Activated B cell treated with CpG ODN at 0.5 μM for 24 hours (primary cell): ENCODE measurements at places on chromosomes 13 and 19. TPM values are rescaled to one million over a fixed set of nuclear protein-coding genes. Genes with fewer than 3 reads are reported as not detected.

DNA sequence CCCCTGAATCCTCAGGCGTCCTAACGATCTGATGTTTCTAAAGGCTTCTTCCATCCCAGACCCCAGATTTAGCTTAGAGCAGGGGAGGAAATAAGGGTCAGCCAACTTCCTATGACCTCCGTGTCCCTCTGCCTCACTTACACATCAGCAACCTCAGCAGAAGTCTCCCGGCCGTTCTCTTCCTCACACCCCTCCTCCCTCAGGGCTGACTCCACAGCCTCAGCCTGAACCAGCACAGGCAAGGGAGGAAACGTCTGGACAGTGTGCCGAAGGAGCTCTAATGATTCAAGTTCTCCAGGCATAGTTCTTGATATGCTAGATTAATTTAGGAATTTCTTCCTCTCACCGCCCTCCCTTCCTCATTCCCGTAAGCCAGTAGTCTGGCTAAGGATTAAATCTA lies 121.4 kb downstream of the NUFIP1 start:
- no peak for DNase-seq

GRCh38 chr13:33721724-33722123 lies 96.2 kb upstream of the RFC3 start:
- no peak for DNase-seq

DNA sequence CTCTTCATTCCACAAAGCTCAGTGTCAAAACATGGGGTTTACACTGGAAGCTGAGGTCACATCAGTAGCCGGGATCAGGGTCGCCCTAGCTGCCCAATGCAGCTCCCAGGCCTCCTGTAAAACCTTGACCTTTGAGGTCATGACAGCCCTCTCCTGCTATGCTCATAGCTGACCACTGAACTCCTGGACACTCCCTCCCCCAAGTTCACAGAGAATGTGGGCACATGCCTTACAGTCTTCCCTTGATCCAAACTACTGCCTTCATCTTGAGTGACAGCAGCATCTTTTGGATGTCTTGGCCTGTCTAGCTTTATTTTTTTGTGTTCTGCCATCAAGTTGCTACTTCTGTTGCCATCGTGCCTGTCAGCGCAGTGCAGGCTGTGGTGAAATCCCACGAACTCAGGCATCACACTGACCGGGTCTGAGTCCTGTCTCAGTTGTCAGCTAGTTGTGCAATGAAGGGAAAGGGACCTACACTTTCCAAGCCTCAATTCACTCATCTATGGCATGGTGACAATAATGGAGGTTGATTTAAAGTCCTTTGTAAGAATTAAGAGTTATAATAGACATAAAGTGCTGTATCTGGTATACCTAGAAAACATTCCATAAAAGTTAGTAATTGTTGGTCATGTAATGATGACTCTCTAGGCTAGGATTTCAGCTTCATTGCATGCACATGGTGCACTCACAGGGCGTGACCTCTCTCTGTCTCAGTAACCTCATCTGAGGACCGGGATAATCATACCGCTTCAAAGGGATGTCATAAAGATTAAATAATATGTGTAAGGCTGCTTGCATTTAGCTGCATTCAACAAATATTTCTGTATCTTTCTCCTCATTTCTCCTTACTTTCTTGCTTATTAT lies 16.4 kb upstream of the ALOX5AP start:
- DNase-seq, result no peak

DNA sequence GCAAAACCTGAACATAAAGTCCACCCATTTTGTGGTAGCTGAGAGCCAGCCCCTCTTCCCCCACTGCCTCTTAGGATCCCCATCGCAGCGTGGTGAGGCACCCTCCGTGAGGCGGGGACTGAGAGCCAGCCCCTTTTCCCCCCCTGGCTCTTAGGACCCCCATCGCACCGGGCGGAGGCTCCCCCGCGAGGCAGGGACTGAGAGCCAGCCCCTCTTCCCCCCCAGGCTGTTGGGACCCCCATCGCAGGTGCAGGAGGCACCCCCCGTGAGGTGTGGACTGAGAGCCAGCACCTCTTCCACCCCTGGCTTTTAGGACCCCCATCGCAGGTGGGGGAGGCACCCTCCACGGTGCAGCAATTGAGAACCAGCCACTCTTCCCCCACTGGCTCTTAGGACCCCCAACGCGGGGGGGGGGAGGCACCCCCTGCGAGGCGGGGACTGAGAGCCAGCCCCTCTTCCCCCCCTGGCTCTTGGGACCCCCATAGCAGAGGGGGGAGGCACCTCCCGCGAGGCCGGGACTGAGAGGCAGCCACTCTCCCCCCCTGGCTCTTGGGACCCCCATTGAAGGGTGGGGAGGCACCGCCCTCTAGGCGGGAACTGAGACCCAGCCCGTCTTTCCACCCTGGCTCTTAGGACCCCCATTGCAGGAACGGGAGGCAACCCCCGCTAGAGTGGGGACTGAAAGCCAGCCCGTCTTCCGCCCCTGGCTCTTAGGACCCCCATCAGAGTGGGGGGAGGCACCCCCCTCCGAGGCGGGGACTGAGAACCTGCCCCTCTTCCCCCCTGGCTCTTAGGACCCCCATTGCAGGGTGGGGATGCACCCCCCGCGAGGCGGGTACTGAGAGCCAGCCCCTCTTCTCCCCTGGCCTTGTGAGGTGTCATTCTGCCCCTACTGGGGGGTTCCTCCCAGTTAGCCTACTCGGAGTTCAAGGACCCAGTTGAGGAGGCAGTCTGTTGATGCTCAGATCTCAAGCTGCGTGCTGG lies 366.4 kb upstream of the SPRY2 start:
- no peak for DNase-seq

DNA sequence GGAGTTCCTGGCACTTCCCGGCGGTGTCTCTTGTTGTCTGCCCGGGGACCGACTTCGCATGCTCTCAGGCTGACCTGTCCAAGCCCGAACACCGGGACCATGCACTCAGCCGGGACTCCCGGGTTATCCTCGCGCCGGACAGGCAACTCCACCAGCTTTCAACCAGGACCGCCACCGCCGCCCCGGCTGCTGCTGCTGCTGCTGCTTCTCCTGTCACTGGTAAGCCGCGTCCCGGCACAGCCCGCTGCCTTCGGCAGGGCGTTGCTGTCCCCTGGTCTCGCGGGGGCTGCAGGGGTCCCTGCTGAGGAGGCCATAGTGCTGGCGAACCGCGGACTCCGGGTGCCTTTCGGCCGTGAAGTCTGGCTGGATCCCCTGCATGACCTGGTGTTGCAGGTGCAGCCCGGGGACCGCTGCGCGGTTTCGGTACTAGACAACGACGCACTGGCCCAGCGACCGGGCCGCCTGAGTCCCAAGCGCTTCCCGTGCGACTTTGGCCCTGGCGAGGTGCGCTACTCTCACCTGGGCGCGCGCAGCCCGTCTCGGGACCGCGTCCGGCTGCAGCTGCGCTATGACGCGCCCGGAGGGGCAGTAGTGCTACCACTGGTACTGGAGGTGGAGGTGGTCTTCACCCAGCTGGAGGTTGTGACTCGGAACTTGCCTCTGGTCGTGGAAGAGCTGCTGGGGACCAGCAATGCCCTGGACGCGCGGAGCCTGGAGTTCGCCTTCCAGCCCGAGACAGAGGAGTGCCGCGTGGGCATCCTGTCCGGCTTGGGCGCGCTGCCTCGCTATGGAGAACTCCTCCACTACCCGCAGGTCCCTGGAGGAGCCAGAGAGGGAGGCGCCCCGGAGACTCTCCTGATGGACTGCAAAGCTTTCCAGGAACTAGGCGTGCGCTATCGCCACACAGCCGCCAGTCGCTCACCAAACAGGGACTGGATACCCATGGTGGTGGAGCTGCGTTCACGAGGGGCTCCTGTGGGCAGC lies 661 bp downstream of the FREM2 start:
- no peak for DNase-seq

- DNase-seq, result peak; percentile 76
These were observed 21.7 kb downstream of the UBE2L5 start for GRCh38 chr13:30443957-30444404.

GRCh38 chr13:78977311-78977710 lies 318.4 kb upstream of the OBI1 start:
- DNase-seq, result no peak

DNA sequence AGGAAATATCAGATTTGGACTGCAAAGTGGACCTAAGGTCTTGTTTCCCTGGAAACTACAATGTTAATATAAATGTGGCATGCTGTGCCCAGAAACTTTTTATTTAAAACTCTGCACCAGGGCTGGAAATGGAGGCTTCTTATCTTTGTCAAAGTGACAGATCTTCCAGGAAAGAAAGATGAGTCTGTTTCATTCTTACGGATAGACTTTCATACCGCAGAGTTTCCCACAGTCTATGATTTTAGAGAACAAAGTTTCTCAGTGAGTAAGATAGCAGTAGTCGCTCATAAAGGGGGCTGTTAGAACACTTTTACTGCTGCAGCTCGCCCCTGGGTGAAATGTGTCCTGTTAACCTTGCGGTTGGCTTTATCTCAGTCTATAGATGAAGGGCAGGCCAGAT lies 6.7 kb downstream of the CLEC11A start:
- DNase-seq, result no peak

GRCh38 chr19:27828829-27829228 lies 1384.1 kb downstream of the UQCRFS1 start:
- no peak for DNase-seq

DNA sequence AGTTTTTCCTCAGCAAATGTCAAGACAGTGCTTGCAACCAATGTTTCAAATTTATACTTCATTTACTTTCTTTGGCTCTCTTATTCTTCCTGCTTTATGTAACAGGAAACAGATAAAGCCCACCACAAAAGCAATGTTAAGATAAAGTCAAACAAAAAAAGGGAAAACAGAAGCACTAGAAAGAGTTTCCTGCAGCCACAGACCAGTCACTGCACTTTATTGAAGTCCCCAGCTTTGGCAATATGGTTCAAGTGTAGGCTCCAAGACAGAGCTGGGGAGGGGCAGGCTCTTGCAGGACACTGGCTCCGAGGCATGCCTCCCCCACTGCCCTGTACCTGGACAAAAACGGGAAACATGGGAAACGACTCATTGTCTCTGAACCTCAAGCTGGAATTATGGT lies 15.3 kb upstream of the CDC16 start:
- no peak for DNase-seq

DNA sequence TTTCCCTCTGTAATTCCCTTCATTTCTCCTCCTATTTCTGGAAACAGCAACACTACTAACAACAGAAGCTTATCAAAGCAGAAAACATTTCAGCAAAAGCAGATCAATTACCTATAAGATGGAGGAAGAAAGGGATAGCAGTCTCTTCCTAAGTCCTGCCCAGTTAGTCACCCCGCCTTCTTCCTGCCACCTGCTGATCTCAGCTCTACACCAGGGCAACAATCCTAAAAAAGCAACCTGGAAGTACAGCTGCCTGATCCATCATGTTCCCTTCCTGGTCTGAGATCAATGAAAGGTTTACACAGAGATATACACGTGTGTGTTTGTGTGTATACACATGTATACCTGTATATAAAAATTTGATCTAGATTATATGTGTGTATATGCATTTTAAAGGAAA lies 59.4 kb downstream of the TSC22D1 start:
- no peak for DNase-seq

DNA sequence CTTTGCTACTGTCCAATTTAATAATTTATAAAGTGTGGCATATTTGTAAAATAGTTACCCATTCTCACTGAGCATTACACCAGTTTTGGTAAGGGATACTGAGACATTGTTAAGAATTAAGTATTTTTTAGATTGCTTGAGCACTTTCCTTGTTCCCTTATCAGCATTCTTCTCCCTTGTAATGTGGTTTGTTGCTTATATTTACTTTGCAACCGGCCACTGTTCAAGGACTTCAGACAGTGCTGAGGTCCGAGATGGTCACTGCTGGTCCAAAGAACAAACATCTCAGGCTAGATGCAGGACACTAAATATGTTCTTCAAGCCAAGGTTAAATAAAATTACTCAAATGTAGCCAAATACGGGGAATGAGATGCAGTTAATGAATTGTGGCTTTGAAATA lies 161.4 kb downstream of the TM9SF2 start:
- DNase-seq, result no peak

DNA sequence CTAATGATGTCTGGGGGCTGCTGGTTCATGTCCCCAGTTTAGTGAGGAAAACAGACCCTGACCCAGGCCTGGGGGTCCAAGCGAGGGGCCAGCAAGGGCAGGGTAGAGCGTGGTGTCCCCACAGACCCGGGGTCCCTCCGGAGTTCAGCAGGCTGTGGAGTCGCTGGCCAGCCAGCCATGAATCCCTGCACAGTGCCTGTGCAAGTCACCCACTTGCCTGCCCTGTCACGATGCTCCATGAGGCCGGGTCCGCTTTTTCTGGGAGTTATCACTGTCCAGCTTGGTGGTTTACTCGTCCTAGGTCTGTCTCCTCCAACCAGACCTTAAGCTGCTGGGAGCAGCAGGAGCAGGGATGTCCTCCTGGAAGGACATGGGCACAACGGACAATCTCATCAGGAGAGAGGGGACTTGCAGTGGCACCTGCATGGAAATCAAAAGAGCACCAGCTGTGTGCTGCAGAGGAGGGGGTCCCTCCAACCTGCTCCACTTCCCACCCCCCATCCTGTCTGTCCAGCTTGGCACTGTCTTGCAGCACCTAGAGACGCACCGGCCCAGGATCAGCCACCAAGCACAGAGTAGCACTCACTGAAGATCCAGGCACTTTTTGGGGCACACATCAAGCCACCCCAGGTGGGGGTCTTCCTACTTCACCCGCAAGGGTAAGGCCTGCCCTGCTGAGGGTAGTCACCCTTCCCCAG lies 121.8 kb downstream of the URI1 start:
- no peak for DNase-seq

- DNase-seq, result peak; percentile 63
These were observed at the start of gene ZNF714 for GRCh38 chr19:21082011-21082975. TSS of gene ZNF714 (plus strand) at chr19:21082203. CDS start at chr19:21098269, 16,066 bp downstream.

- no peak for DNase-seq
These were observed 184.0 kb downstream of the IRS2 start for GRCh38 chr13:109602356-109602755.

GRCh38 chr19:9875031-9875627 lies 40.0 kb downstream of the PIN1 start:
- no peak for DNase-seq

DNA sequence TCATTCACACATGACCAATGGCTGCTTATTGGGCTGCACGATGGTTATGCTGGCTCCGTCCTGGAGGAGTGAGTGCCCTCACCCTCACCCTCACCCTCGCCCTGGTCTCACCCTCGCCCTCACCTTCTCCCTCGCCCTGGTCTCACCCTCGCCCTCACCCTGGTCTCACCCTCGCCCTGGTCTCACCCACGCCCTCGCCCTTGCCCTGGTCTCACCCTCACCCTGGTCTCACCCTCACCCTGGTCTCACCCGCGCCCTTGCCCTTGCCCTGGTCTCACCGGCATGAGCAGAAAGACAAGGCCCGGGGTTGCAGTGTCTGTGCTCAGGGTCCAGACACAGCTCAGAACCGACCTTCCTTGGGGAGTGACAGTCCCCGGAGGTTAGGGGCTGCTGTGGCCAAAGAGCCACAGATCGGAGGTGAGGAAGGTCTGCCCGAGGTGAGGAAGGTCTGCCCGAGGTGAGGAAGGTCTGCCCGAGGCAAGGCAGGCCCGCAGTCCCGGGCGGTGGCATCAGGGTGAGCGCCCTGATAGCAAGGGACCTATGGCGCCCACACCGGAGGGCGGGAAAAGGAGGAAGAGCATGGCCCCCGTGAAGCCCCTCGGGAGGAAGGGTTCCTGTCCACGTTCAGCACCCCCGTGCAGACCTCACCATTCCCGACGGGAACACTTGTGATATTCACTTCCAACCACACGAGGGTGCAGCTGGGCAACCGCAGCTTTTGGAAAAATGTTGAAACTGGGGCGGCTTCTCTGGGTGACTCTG lies 65.6 kb downstream of the MCF2L start:
- no peak for DNase-seq

NLRP4 gene
- 0.31 and 0.34 TPM in 2 replicates for total RNA-seq

AZU1 gene
- total RNA-seq, result 0.20 and 1.3 TPM in 2 replicates

PSG2 gene
- total RNA-seq, result not detected in 2 replicates

CALR gene
- total RNA-seq, result 721 and 802 TPM in 2 replicates

EPS8L1 gene
- total RNA-seq, result 0.38 and 1.0 TPM in 2 replicates
